ENCODE measurements at places on chromosomes 2 and 18. TPM values are rescaled to one million over a fixed set of nuclear protein-coding genes. Genes with fewer than 3 reads are reported as not detected.

The HK2 gene
- polyA plus RNA-seq, result 23.2 TPM

The DSG1 gene
- not detected for polyA plus RNA-seq

The ANKRD30B gene
- polyA plus RNA-seq, result not detected

The GAD1 gene
- not detected for polyA plus RNA-seq

The CYP27C1 gene
- polyA plus RNA-seq, result 1.1 TPM

The ZEB2 gene
- polyA plus RNA-seq, result 0.45 TPM

Measured in GM23338 (cell line).